ENCODE measurements at places on chromosomes 4 and X. TPM values are rescaled to one million over a fixed set of nuclear protein-coding genes. Genes with fewer than 3 reads are reported as not detected.

The ZNF630 gene
- 4.8 TPM for total RNA-seq

The MTNR1A gene
- total RNA-seq, result not detected

The RGN gene
- total RNA-seq, result 12.1 TPM

The RAB40AL gene
- total RNA-seq, result 0.36 TPM

The GAGE12D gene
- not detected for total RNA-seq

The SMIM10L2A gene
- total RNA-seq, result 1.9 TPM

DNA sequence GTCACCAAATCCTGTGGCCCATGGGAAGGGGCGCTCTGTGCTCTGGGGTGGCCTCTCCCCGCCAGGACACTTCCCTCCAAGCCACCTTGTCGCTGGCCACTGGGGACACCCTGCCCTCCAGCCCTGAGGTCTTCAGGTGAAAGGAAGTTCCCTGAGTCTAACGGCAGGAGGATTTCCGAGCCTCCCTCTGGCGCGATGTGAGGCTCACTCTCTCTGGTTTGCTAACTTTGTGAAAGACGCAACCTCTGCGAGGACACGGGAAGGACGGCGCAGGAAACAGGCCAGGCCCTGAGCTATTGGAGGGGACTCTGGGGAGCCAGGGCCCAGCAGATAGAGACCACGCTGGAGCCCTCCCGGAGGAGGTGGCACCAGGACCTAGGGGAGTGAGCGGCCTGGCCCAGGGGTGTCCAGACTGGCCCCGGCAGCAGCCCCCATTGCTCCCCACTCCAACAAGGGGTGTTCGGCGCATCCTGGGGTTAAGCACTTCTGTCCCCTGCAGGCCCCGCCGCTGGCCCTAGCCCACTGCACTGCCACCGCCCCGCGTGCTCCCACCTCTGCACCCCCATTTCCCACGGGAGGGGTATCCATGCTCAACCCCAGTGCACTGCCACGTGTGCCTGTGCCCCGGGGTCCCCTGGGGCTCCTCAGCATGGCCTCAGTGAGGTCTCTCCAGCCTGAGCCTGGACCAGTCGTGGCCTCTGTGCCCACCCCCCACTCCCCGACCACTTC, 72.2 kb upstream of the MXD4 start:
- no peaks in the 10 kb centered on the region for H3K4me1 ChIP-seq
- no peaks in the 10 kb centered on the region for H3K36me3 ChIP-seq
- no peaks in the 10 kb centered on the region for H3K27me3 ChIP-seq
- no peak overlapping the region for H3K27ac ChIP-seq

DNA sequence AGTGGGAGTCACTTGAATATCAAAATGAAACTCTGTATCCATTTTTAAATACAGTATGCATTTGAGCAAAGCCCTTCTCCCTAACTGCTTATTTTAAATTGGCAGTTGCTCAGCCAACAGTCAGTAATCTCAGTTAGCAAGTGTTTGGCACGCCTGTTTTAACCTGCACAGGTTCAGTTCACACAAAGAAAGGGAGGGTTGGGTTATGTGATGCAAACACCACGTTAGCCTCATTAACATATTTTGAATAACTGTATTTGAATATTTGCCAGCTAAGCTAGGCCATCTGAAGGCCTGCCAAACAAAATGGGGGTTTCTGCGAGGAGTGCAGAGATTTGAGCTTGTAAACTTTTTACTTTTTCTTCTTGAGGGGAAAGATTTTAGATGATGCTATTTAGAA, 19.8 kb downstream of the GAB1 start:
- DNase-seq, result no peak
- H3K4me1 ChIP-seq, result peaks cover 95% of the 10 kb centered on the region
- H3K4me3 ChIP-seq, result no peak overlapping the region
- no peaks in the 10 kb centered on the region for H3K27me3 ChIP-seq

GRCh38 chr4:40908297-40908696, 158.5 kb downstream of the NSUN7 start:
- H3K4me3 ChIP-seq, result no peak overlapping the region
- H3K36me3 ChIP-seq, result no peaks in the 10 kb centered on the region
- no peaks in the 10 kb centered on the region for H3K27me3 ChIP-seq
- H3K4me1 ChIP-seq, result no peaks in the 10 kb centered on the region
- DNase-seq, result peak; percentile 46

DNA sequence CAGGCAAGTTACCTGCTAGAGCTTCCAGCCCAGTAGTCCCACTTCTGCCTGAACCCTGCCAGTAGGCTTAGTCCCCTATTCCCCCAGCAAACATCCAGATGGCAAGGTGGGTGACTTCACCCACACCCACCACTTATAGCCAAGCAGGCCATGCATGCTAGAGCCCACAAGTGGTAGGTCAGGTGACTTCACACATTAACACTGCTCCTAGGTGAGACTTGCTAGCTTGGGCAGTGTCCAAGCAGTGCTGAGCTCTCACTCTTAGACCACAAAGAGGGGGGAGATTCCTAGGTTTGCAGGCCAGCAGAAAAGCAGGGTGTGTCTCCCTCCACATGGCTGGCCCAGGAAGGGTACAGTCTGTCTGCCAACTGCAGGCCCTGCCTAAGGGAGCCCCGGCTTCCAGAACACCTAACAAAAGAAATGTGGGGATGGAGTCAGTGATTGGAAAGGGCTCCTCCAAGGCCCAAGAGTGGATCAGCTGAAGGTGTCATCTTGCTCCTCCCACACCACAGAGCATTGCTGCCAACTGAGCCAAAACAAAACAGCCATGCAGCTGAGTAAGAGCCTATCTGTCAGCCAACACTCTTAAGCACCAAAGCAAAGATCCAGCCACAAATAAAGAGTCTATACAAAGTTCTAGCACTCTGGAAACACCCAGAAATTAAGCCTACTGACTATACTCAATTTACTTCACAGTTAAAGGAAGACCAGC, 158.1 kb upstream of the USP38 start:
- no peak overlapping the region for H3K4me3 ChIP-seq
- H3K27me3 ChIP-seq, result no peaks in the 10 kb centered on the region
- H3K4me1 ChIP-seq, result no peaks in the 10 kb centered on the region
- no peak for DNase-seq
- H3K36me3 ChIP-seq, result no peaks in the 10 kb centered on the region
- H3K27ac ChIP-seq, result no peak overlapping the region

GRCh38 chrX:123313486-123313885, 129.4 kb downstream of the GRIA3 start:
- no peaks in the 10 kb centered on the region for H3K4me1 ChIP-seq
- no peaks in the 10 kb centered on the region for H3K36me3 ChIP-seq
- no peaks in the 10 kb centered on the region for H3K27me3 ChIP-seq
- no peak overlapping the region for H3K4me3 ChIP-seq

- no peaks in the 10 kb centered on the region for H3K4me1 ChIP-seq
- no peak overlapping the region for H3K4me3 ChIP-seq
- H3K27me3 ChIP-seq, result no peaks in the 10 kb centered on the region
These were observed 108.5 kb upstream of the WDR1 start for GRCh38 chr4:10225096-10225495.

DNA sequence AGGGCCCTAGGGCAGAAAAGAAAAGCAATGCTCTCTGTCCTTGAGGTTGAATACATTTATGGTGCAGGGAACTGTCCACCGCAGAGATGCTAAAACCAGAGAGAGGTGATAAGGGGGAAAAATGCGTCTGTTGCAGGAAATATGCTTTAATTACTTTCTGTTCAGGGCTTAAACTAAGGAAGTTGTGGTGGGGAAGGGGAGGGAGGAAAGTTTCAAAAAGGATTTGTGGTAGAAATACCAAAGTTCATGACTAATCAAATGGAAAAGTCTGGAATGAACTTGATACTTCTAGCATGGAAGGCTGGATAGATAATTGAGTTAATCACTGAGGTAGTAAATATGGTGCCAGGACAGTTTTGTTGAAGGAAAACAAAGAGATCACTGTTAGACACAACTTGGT, 99.0 kb downstream of the ASB9 start:
- H3K27ac ChIP-seq, result no peak overlapping the region
- DNase-seq, result no peak
- no peaks in the 10 kb centered on the region for H3K27me3 ChIP-seq
- H3K4me3 ChIP-seq, result no peak overlapping the region
- no peaks in the 10 kb centered on the region for H3K36me3 ChIP-seq
